ENCODE measurements at places on chromosomes 3 and 15.

DNA sequence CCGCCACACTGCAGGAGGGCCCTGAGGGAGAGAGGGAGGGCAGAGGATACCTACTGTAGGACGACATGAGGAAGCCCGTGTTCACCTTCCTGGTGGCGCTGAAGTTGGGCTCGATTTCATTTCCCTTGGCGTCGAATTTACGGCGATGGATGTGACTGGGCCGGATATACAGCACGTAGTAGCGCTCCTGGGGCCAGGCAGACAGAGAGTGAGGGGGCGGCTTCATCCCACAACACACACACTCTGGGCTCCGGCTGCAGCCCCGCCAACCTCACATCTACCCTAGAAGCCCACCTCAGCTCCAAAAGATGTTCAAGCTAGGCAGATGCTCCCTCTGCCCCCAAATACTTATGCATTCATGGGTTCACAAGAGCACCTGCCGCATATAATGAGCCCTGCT, 4.5 kb downstream of the ARPIN start:
- DNase-seq: no peak

DNA sequence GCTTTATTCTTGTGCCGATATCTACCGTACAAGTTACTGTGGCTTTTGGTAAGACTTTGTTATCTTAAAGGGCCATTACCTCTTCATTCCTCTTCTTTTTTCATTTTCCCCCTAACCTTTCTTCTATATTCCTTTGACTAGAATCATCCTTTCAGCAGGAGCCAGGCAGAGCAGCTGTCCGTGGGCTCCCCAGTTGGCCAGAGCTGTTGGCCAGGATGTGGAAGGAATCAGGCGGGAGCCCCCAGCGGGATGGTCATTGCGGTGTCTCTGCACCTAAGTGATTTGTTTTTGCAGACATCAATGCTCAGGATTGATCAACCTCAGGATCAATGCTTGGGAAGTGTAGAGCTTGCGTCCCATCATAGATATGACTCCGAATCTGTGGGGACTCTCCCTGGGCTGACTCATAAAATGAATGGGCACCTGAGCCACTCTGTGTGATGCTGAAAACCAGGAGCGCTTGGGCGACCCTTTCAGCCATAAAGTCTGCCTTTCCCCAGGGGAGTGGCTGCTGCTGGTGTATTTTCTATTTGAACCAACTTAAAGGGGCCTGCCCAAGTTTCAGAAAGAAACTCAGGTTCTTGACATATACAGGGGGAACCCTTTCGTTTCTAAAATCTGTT, 21.7 kb downstream of the APBA2 start:
- no peak for DNase-seq

DNA sequence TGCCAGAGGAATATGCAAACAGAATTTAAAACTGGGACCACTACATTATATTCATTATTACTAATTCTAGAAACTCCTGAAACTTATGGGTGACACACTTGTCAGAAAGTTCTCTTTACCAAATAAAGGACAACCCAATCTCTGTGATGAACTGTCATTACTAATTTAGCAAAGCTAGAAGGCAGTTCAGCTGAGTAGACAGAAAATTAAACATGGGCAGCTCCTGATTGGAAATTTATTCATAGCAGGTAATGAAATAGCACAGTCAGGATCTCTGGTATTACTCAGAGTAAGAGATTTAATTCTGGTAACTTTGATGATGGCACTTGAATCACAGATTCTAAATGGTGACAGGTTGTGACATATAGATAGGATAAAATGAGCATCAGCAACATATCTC, 123.0 kb downstream of the GBE1 start:
- no peak for DNase-seq

DNA sequence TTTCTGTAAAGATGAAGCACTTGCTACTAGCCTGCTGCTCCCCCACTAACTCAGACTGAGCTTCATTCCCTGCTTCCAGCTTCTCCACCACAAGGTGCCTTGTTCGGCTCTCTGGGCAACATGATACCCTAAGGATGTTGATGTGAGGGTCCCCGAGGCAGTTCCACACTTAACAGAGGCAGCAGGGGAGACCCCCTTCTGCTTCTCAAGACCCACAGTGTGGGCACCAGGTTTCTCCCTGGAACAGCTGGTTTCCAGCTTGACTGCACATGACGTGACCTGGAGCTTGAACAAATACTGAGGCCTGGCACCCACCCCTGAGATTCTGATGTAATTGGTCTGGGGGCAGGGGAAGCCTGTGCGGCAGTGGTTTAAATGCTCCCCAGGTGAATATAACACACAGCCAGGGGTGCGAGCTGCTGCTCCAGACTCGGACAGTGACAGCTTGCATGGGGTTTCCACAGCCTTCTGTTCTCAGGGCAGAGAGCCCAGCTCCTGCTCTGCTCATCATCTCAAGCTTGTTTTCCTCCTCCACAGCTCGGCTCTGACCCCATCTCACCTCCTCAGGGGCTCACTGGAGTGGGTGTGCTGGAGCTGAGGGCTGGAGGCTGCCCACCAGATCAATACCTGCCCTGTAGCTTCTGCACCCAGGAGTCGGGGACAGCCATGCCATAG, 95.0 kb upstream of the HACD2 start:
- DNase-seq: no peak

DNA sequence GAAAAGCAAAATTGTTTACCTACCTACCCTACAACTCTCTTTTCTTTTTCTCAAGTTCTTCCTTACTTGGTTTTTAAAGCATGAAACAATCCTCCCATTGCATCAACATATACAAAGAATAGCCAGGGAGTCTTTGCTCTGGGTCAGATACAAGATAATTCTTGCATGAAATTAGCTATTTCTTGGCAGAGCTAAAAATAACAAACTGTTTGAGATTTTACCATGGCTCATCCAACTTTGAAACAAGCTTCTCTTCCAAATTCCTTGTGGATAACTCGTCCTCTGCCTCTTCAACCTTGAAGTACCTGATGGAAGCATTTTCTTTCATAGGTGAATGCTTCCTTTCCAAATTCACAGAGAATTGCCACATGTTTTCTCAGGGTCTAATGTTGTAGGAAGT, 9.2 kb upstream of the CBLB start:
- DNase-seq: no peak

DNA sequence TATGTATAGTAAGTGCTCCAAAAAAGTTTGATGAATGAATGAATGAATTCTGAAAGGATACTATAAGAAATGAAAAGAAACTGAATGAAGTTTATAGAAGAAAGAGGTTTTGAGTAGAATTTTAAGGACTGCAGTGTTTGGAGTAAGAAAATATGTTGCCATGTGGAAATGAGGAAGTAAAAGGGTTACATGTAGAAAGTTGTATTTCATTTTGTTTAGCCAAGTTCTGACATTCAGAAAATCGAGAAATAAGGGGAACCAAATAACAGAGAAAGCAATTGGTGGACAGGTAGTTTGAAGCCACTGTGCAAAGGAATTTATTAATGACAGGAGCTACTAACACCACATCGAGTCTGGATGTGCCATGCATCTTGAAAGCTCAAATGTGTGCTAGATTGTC, 200.7 kb downstream of the SATB1 start:
- no peak for DNase-seq

- peak; percentile 12 for DNase-seq
Observed at GRCh38 chr3:169662132-169662842, 1.2 kb downstream of the MECOM start.

DNA sequence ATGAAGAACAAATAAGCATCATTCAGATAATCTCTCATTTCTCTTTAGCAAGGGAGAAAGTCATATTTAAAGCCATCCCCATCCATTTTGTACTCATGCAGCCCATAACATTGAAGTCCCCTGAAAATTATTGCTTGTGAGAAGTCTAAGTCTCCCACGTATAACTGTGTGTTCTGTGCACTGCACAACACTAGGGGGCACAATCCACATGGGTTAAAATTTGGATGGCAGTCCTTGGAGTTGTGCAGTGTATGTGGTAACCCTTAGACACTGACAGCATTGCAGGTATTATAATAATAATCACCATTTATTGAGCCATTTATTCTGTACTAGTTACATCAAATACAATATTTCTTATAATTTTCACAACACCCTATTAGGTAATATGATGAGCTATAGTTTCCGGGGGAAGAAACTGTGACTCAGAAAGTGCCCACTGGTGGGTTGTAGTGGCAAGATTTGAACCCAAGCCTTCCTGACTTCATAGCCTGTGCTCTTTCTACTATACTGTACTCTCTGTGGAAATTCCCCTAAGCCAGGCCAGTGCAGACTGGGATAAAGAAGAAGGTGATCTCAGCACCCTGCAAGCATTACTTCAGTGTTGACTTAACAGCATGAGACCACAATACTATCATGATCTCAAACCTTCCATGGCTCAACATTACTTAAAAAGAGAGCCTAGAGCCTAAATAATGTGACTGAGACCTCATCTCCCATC, 15.7 kb downstream of the KCNAB1 start:
- no peak for DNase-seq

GRCh38 chr3:166560253-166560652, 723.0 kb upstream of the BCHE start:
- DNase-seq: no peak

DNA sequence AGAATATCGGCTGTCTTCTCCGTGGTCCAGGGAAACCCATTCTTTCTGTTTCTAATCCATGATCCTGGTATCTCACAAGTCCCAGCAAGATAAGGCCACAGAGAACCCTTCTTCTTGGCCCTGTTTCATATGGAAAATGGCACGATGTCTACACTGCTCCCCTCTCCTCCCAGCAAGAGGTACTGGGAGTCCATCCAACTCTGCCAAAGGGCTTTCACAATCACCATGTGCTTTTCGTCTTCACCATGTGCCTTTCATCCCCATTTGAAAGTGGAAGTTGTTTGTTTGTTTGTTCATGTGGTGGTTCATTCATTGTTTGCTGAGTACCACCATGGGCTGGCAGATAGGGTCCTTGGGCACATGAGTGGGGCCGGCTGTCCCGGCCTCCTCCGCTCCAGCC, 5.5 kb downstream of the ITIH3 start:
- no peak for DNase-seq

- no peak for DNase-seq
Observed at GRCh38 chr3:134189849-134190248, 60.8 kb downstream of the RYK start.

- DNase-seq: no peak
Observed at GRCh38 chr15:100932676-100933348, 13.7 kb downstream of the LRRK1 start.

- no peak for DNase-seq
Observed at GRCh38 chr3:41502481-41502880, 303.2 kb downstream of the CTNNB1 start.

DNA sequence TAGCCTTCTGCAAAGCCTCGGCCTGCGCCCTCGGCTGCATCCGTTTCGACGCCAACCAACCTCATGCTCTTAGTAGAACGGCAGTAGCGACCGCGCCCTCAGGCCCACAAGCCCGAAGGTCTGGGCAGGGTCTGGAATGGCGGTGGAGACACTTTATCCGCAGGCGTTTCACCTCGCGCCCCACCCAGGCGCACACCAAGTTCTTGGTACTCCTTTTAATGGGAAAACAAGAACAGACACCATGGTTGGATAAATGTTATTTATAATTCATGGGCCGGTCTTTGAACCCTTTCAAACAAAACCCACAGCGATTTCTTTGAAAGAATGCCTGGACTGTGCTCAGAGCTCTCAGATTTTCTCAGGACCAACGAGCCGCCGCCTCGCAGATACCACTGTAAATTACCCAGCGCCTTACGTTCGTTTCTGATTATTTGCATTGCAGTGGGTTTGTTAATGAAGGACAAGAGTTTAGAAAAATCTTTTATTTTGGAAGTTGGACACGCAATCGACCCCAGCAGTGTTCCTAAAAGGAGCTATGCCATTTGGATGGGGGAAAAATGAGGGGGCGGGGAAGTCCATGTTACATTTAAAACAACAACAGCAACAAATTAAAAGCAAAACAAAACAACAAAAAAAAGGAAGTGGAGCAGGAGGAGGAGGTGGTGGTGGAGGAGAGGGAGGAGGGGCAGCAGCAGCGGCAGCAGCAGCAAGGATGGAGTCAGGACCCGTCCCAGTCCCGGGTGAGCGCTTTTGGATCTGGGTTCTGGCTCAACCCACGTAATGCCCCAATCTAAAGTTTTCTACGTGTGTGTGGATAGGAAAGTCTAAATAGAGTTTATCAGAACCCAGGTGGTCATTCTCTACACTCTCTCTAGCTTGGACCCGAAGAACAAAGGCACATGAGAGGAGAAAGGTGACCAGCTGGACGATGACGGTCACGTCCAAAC, 993 bp upstream of the ISL2 start:
- no peak for DNase-seq

DNA sequence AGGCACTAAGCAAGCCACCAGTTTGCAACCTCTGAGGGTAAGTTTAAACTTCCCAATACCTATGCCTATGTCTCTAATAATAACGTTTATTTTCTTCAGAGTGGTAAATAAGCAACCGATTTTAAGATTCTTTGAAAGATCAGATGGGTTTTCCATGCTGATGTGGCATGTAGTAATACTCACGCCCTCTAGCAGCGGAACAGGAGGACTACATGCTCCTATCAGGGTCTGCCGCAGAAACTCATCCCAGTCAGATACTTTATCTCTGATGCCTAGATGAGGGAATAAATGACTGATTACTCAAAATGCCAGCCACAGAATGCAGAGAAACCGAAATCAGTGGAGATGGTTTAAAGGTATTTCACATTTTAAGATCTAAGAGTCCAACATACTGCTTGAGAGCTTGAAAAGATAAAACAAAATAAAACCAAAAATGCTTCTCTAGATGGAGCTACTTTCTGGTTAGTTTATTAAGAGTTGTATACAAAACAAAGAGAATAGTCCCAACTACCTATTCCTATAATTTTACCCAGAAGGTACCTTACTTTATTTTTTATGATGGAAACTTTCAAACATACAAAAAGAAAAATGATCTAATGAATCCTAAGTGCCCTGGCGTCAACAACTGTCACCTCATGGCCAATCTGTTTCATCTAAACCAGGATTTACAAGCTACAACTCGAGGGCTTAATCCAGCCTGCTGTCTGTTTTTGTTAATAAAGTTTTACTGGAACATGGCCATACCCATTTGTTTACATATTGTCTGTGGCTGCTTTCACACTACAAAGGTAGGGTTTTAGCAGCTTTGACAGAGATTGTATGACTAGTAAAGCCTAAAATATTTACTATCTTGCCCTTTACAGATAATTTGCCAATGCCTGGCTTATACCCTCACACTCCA, 37.5 kb upstream of the STIMATE start:
- no peak for DNase-seq

DNA sequence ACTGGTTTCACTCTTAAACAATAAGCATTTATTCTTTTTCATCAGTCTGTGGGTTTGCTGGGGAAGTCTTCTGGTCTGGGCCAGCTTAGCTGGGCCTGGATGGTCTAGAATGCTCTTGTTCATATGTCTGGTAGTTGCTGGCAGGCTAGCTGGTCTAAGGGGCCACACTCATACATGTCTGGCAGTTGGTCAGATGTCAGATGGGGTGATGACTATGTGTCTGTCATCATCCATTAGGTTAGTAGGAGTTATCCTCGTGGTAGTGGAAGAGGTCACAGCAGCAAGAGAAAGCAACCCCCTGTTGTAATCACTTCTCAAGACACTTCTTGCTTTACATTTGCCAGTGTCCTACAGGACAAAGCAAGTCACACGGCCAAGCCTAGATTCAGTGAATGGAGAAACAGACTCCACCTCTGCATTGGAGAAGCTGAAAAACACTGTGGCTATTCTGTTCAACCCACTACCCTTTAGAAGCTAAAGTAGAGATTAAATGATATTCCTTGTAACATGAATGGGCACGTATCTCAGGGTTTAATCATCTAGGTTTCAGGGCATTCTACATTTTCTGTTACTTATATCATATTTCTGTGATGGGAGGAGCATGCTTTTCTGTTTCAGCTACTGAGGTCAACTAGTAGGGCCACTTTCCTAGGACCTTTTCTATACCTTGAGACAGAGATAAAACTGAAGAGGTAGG, 5.5 kb upstream of the ARID3B start:
- DNase-seq: no peak

All from NCI-H187 (cell line).